ENCODE measurements at places on chromosomes 1 and 21. TPM values are rescaled to one million over a fixed set of nuclear protein-coding genes. Genes with fewer than 3 reads are reported as not detected.

The HLCS gene
- 13.6 TPM for total RNA-seq

The KRTAP19-1 gene
- total RNA-seq, result not detected

The EIF4G3 gene
- 34.4 TPM for total RNA-seq

The C1orf141 gene
- total RNA-seq, result not detected

The CFHR1 gene
- not detected for total RNA-seq

The ANKRD65 gene
- not detected for total RNA-seq

The RAB13 gene
- total RNA-seq, result 0.57 TPM

The CLCA4 gene
- not detected for total RNA-seq

The PUSL1 gene
- total RNA-seq, result 18.3 TPM

The SYT2 gene
- total RNA-seq, result not detected

Measured in CD4-positive, CD25-positive, alpha-beta regulatory T cell (primary cell).